CMK (cell line): ENCODE measurements at places on chromosomes 16 and 17.

DNA sequence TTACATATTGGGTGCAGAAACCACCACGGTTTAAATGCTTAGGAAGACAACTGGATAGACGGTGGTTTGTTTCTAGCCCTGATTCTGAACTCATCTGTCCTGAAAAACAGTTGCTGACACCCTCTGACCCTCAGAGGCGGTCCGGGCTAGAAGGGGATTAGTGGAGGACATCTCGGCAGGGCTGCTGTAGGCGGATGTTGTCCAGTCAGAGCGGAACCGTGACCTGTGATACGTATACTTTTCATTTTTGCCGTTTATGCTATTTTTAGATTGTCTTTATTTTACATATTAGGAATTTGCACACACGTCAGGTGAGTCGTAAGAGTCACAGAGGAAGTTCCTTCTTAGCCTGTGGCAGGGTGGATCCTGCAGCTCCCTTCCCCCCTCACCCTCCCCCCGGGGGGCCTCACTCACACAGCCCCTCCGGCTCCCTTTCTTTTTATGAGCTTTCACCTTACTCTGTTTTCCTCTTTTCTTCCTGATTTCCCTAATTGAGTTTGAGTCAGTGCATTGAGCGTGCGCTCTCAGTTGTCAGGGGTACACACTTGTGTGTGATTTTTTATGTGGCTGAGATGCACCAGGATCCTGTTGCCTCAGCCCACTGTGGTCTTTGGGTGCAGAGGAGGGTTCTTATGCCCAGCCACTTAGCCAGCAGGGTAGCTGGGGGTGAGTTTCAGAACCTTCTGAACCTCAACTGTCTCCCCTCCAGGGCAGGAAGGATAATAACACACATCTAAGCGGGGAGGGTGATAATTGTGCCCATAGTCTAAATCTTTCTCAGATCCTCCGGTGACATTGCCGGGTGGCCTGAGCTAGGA is 211.1 kb upstream of the CHMP6 start:
- no peak for DNase-seq

DNA sequence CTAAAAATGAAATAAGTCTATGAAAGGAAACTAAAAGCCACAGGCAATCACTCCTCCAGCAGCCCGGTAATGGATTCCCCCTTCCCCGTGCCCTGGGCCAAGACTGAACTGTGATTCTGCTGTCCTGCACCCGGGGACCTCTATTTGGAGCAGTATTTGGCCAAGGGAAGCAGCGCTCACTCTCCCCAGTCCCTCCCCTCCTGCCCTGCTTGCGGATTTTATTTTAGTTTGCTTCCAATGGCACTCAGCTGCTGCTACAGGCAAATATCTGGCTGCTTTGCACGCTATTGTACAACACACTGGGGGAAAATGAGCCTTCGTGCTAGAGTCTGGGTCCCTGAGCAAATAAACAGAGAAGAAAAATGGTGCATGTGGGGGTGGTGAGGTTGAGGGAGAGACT is 975.7 kb upstream of the RBFOX1 start:
- DNase-seq, result no peak

- DNase-seq, result no peak
These were observed 173.8 kb downstream of the C16orf78 start for GRCh38 chr16:49547448-49547847.

DNA sequence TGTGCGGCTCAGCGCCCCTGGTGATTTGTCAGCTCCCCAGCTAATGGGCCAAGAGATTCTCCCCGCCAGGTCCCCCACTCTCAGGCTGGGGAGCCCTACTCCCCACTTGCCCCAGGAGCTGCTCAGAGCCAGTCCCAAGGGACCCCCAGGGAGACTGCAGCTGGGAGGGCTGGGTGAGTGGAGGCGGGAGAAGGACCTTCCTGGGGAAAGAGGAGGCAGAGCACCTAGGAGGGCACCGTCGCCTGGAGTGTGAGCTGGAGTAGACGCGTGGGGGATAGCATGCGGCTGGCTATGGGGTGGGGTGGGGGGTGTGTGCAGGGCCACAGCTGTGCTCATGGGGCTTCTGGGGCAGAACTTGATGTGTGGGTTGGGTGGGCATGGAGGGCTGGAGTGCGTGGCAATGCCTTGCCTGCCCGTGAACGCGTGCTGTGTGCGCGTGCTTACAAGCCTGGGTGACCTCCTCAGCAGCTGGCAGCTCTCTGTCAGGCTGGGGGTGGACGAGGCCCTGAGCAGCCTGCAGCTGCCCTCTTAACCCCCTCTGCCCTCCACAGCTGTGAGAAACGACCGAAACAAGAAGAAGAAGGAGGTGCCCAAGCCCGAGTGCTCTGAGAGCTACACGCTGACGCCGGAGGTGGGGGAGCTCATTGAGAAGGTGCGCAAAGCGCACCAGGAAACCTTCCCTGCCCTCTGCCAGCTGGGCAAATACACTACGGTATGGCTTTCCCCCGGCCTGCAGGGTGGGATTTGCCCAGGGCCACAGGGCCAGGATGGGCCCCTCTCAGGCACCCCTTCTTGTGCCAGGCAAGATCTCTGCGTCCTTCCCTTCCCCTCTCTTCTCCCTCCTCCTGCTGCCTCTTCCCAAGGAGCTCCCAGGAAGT is 12.9 kb downstream of the GJD3 start:
- no peak for DNase-seq

- no peak for DNase-seq
These were observed 174.4 kb upstream of the HS3ST3A1 start for GRCh38 chr17:13776027-13776551.

- DNase-seq, result no peak
These were observed 48.6 kb downstream of the TNFRSF13B start for GRCh38 chr17:16923097-16923903.

DNA sequence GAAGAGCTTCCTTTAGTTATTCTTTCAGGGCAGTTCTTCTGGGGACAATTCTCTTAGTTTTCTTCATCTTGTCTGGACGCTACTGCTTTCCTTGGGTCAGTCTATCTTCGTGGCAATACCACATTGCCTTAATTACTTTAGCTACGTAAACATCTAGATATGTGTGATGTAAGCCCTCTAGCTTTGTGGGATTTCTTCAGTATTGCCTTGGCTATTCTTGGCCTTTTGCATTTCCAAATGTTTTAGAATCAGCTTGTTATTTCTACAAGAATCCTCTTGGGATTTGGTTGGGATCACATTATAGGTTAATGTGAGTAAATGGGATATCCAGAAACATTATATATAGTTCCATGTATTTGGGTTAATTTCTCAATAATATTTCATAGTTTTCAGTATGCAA is 9.0 kb upstream of the ST6GALNAC2 start:
- no peak for DNase-seq

DNA sequence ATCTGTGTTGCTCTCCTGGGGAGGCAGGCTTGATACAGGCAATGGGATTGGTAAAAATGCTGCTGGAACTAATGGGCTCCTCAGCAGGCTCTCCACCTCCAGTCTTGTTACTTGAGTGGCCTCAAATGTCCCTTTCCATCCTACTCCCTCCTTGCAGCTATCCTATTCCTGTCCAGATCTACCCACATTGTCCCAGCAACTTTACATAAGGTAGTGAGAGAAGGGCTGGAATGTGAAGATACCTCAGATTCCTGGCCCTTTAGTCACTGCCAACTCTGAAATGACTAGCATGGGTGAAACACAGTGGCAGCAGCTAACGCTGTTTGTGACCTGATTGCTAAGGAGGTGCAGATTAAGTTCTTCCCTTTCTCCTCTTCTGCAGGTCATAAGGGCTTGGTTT is 210.1 kb upstream of the HS3ST4 start:
- no peak for DNase-seq

DNA sequence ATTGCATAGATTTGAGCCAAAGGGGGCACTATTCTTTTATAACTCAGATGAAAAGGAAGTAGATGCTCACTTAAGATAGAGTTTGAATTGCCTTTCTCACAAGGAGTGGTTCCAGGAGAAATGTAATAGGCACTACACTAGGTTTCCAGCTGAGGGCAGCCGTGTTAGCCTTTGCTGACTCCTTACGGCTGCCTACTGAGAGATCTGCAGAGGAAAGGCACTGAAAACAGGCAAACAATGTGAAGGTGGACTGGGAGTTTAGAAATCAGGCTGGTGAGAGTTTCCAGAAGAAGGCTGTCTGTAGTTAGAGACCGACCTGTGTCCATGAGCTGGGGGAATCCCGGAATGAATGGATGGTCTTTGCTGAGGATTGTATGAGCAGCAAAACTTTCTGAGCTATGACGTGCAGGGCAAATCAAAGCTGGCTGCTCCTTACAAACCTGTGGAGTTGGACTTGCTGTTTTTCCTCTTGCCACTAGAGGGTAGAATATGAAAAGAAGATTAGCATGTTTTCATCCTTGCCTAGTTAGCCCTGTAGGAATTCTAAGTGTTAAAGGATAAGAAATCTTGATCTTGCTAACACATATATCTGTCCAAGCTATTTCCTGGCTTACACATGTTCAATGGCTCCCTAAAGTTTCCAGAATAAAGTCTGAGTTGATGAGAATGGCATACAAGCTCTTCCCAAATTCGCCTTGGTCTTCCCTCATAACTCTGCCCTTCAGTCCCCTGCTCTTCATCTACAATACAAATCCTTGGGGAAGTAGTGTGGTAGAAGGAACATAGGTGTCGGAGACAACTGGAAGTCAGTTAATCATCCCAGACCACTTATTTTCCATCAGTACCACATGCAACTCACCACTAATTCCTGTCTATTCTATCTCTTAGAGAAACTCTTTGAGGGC is 20.1 kb upstream of the TAOK1 start:
- DNase-seq, result peak; percentile 26

GRCh38 chr16:9072806-9073341 is 18.6 kb upstream of the HAPSTR1 start:
- DNase-seq, result no peak

DNA sequence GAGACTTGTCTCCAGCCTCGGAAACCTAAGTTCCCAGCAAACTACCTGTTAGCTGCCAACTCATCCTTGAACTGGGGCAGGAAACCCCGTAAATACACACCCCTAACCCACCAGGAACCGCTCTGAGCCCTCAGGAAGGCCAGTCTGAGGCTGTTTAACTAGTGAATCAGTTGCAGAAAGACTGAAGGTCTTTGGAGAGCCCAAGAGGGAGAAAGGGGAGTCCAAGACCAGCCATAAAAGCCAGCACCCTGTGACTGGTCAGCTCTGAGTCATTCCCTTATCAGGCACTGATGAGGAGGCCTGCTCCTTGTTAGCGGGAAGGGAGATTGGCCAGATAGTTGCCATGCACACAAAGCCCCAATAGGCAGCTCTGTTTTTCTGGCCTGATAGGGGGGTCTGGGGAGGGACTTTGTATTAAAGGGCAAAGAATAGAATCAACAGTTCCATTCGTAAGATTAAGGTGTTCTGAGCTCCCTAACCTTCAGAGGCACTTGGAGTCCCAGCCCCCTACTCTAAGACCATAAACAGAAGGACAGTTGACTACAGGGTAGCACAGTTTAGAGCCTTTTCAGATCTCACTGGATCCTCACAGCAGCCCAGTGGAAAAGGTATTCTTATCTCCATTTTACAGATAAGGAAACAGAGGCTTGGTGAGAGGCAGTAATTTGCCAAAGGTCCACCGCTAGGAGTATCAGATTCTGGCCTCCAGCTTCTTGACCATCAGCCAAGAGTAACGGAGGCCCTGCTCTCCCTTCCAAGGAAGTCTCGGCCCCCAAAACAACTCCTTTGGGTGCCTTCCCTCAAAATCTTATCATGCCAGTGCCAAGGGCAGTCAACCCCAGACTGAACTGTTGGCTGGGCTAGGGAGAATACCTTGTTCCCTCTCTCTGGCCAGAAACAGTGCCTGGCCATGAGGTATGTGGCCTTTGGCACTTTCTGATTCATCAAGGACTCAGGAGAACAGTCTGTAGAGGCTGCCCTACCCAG is 2.2 kb upstream of the KRT19 start:
- DNase-seq, result peak; percentile 7

GRCh38 chr16:88383401-88384221 is 852 bp downstream of the ZNF469 start:
- no peak for DNase-seq

GRCh38 chr17:50943575-50943933 is 77.4 kb upstream of the TOB1 start:
- DNase-seq, result no peak

DNA sequence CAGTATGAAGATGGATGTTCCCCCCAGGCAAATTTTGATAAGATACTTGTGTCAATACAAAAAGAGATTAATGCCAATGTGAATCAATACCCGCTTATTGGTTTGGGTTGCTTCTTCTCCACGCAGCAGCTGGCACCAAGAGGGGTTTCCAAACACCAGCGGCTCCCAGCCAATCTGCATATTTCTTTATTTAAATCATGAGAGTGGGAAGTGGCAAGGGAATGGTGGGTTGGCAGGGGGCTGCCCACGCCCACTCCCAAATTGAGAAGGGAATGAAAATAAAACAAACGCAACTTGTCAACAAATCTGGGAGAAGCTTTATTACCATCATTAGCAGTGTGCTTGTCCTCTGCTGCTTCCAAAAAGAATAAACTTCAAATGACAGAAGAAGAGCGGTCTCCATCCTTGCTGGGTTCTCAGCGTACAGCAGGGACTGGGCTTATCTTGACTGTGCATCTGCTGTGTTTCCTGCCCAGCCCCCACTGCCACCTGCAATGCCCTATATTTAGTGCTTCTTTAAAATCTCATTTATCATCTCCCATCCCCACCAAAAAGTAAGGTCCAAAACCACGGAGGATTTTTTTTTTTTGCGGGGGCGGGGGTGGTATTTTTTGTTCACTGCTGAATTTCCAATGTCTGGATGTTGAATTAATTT is 34.9 kb upstream of the C16orf78 start:
- no peak for DNase-seq

DNA sequence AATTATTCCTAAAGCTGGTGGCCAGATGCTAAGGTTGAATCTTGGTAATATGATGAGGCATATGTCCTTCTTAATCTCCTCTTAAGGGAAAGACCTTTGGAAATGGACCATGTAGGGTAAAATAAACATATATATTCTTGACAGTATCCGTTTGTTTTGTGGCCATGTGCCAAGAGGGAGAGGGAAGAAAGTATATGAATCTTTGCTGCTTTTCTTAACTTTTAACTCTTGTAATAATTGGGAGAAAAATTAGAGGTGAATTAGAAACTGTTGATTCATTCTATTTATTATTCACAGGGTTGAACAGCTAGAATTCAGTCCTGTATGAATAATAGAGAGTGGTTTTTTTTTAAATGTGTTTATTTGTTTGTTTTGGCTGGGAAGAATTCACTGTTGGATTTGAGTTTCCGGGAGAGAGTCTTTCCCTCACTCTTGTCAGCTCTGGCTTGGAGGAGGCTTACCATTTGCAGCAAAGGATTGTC is 31.6 kb downstream of the AATF start:
- DNase-seq, result no peak

DNA sequence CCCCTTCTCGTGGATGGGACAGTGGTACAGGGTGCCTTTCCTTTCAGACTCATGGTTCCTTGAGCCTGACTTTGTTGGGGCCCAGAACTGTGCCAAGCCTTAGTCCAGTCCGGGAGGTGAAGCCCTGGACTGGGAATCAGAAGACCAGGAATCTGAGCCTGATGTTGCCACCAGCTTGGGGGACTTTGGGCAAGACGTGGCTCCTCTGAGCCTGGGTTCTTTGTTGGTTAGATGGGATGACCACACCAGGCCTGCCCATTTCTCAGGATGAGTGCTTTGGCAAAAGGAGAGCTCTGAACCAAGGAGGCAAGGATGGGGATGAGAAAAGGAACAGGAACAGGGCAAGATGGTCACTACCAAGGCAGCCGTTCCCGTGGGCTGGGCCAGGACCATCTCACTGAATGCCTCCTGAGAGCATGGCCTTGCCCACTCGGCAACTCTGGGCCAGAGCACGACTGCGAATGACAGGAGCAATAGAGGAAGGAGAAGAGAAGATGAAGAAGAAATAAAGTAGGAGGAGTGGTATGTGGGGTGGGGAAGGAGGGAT is 32.5 kb downstream of the PITPNM3 start:
- DNase-seq, result no peak
